Amygdala (tissue), 56 donors: ENCODE measurements at places on chromosomes 7 and 10.

- no peak for DNase-seq
Measured at GRCh38 chr10:103395754-103396066, 565 bp downstream of the ATP5MK start.

GRCh38 chr7:74412603-74413002 is 41.1 kb upstream of the GTF2IRD1 start:
- no peak for DNase-seq

- no peak for DNase-seq
Measured at GRCh38 chr10:26367771-26368170, 70.4 kb upstream of the APBB1IP start.

GRCh38 chr10:103278537-103278823 is 1.5 kb downstream of the INA start:
- no peak for DNase-seq

DNA sequence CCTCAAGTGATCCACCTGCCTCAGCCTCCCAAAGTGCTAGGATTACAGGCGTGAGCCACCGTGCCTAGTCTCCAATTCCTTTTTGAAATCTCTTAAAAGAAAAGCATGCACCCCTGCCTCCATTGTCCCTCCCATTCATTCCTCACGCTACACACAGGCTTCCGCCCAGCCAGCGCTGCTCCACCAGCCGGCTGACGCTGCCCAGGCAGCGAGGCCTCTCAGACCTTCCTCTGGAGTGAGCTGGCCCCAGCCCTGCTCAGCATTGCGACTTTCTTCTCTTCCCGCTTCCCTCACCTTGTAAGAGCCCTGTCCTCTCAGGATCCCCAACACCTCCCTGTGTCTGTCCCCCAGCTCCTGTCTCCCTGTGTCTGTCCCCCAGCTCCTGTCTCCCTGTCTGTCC is 23.6 kb downstream of the RGS10 start:
- DNase-seq: no peak

DNA sequence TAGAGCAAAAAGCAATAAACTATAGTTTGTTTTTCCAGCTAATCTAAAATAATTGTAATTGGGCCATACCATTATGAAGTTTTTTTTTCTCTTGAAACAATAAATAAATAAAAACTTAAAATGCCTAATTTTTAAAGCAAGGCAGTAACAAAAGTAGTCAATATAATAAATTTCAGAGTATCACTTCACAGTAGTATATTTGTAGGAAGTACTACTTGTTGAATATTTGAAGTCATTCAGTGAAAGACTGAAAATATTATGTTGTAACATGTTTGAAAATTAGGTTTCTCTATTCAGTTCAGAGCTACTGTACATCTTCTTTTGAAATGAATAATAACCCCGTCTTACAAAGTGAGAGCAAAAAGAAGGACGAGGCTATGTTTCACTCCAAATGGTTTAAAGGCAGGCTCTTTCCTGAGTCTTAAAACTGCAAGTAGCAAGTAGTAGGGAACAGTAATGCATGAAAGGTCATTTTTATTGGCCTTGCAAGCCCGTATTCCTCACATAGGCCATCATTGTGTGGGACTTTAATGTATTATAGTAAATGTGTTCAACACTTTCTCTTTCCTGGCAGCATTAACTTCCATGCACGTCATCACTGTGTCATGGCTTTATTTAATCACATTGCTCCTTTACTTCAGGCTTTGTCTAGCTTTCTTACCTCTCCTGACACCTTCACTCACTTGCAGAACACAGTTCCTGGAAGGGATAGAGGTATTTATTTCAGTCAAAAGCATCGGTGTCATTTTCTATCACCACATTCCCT is 141.4 kb downstream of the VTI1A start:
- no peak for DNase-seq

GRCh38 chr10:23053036-23053435 is 42.3 kb upstream of the MSRB2 start:
- DNase-seq: no peak

DNA sequence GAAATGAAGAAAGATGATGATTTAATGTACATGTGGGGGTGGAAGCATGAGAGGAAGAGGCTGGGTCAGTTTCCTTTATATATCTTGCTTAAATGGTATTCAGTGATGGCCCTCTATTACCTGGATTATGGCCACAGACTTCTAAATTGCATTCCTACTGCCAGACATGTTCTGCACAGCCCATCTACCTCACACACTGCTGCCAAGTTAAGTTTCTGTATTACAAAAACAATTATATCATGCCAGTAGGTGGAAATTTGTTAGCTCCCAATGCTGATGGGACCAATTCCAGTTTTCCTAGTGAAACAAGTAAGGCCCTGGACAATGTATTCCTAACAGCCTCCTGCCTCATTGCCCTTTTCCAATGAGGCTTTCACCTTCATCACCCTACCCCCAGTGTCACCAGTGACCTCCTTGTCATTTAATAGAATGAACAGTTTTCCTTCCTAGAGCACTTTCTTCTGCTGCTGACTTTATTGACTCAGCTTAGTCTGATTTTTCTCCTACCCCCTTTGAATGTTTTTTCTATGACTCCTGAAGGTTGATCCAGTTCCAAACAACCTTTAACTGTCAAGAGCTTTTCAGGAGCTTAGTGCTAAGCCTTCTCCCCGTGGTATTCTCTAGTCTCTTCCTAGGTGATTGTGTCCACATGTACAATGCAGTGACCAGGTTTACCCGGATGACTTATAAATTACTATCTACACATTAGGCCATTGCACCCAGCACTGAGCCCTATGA is 316.6 kb upstream of the ANKRD30A start:
- no peak for DNase-seq

DNA sequence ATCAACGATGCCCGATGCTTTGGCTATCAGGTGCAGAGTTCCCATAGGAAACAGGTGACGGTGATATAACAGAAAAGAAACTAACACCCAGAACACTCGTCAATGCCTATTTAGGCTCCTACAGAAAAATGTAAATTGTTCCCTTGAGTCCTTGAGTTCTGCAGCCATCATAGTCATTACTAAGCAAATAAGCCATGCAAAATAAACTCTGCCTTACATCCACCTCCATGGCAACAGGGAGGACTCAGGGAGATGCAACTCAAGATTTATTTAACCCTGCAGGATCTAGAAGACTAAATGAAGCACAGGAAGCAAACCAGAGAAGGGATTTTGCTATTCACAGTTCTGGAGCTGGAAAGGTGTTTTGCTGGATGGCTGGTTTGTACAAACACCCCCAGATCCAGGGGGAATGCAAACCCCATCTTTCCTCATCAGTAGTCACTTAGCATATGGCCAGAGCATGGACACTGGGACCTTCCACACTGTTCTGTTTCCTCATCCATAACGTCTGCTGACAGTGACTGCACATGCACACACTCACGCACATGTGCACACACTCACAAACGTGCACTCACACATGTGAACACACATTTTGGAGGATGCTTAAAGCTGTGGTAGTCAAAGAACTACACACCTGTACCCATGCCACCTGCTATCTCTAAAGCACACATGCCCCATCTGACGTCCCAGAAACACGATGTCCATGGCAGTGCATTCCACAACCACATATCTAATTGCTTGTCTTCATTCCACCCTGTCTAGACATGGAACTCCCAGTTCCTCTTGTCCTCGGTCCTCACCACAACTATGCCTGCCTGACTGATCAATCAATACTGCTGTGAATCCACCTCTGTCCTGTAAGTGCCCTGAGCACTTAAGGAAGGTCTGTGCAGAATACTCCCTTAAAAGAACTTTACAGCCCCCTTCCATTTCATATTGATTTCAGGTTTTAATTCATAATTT is 178.2 kb downstream of the COBL start:
- no peak for DNase-seq

GRCh38 chr7:138358850-138359341 is 101.2 kb upstream of the TRIM24 start:
- no peak for DNase-seq

DNA sequence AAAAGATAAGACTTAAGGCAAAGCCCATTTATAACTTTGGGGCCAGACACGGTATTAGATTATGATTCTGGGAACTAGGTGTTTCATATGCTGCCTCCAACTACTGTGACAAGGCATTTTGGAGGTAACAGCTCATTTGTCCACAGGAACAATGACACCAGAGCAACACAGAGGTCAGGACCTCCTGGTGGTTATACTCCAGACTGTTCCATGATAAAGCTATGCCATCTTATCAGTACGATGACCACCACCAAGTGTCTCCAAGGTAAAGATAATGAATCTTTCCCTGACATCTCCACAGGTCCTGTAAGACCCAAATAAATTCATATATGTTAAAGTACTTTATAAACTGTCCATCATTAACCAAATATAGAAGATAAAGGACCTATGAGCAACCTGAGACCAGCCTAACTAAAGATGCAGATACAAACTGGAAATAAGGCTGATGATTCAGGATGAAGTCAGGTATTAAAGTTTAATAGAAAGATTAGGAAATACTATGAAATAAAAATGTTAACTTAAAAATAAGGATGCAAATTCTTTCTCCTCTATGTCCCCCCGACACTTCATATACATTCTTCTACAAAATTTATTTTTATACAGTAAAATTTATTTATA is 26.2 kb downstream of the CUL2 start:
- DNase-seq: no peak

DNA sequence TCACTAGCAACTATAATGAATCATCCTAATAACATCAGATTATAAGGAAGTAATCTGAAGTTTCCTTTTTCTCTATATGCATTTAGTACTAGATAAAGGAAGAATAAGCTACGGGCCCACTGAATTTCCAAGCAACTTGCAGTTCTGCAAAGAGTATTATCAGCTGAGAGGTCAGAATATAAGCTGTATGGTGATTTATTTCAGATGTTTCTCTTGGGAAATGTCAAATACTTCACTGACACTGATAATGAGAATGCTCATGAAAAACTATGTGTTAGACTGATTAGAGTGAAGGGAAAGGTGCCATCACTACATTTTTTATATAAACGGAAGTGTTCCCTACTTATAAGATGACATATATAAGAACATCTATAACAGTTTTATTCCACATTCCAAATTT is 251.2 kb upstream of the HGF start:
- no peak for DNase-seq

DNA sequence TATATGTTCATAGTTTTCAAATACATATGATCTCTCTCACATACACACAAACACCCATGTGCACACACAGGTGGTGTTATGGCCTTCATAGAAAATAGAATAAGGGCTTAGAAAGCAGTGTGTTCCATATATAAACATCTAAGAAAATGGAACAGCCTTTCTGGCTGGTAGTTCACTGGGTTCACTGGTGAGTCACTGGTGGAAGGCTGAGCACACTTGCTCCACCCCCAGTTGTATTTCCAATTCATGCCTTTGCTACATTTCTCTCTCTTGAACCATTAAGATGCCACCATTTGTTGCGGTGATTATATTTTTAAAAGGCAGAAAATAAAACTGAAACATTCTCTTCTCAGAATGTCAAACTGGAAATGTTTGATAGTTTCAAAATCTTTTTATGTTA is 252.1 kb downstream of the GLI3 start:
- DNase-seq: no peak

GRCh38 chr10:104300002-104300735 is 31.2 kb downstream of the GSTO2 start:
- no peak for DNase-seq

DNA sequence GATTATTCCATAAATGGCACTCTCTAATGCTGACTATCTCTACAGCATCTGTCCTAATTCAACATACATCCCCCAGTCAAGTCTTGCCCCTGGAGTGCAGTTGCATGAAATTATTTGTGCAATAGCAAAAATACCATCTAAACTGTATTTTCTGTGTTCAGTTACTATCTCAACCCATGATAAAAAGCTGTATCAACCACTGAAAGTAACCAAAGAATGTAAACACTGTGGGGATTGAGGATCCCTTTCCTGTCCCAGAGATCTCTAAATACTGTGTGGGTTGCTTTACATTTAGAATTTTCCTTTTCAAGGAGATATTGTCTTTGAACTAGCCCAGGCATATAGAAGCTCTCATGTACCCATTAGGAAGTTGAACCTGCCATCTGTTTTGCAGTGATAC is 23.9 kb upstream of the DGKI start:
- DNase-seq: no peak

DNA sequence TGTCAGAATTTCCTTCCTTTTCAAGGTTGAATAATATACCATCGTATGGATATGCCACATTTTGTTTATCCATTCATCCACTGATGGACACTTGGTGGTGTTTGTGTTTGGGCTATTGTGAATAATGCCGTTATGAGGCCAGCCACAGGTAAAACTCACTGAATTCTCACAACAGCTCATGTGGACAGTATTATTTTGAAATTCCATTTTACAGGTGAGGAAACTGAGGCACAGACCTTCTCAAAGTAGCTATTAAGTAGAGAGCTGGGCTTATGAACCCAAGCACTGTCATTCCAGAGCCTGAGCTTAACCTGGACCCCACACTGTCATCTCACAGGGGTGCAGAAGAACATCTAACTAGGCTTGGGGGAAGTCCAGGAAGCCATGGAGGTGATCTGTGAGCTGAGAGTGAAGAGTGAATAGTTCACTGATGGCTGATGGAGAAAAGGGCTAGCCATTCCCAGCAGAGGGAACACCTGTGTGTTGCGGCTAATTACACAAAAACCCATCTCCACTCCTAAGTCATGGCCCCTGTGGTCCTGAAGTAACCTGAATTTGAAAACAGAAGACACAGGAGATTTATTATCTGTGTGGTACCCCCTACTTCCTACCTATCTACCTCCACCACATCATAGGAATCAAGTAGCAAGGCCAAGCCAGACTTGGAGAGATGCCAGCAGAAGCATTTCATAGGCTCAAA is 8.7 kb downstream of the INMT start:
- DNase-seq: no peak

DNA sequence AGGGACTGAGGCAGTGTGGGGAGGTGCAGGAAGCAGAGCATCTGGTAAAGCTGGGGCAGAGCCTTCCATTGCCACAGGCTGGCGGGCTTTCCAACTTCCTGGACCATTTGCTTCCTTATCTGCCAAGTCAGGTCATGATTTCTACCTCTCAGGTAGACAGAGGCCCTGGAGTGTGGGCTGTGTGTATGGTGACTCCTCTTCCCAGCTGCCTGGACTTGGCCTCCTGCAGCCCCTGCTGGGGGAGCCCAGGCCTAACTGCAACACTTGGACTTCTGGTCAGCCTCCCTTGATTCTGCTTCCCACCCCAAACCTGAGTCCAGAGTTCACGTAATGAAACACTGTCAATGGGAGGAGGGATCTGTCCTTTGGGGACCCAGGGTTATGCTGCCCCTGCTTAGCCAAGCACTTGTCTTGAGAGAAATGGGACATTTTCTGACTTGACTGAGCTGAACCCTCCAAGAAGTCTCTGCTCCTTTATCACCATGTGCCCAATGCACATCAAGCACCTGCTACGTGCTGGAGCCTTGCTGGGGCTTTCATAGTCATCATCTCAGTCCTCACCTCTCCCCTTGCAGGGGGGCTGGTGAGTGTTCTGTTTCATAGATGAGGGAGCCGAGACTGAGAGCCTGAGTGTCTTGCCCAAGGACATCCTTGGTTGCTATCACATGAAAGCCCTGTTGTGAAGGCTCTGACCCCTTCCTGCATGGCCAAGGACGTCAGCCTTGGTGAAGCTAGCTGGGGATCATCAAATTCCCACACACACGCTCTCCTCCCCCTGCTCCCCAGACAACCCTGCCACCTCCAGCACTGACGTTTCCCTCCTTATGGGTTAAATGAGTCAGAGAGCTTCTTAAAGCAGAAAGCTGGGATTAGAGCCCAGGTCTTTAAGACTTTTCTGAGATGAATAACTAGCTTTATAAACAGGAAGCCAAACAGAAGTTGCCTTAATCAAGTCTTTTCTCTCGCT is 3.4 kb downstream of the CLEC2L start:
- no peak for DNase-seq
